ENCODE measurements at places on chromosomes 5 and 9.

DNA sequence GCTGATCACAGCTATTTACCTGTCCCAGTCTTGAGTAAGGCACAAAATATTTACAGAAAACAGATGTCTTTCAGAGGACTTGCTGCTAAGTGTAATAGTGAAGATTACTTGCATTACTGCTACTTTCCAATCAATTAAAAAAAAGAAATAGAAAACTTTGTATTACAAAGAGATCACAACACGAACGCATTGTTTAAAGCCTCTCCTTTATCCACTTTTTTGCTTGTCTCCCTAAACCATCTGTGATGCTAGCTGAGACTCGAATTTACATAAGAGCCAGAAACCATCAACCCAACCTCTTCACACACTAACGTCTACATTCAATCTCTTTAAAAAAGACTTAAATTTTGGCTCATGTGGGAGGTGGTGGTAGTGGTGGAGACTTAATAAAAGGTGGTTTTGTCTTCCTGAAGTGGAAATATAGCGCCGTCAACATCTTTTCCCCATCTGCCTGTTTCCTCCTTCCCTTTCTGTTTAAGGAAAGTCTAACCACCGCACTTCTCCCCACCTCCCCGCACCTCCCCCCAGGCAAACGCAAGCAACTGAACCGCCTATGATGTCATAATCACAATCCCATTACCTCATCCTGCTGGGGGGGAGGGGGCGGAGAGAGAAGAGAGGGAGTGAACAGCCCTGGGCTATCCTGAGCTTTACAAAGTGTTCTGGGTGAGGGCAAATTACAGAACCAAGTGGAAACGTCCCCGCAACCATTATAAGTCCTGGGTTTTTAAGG is 948 bp upstream of the FAM53C start:
- DNase-seq = peak; percentile 56

- peak; percentile 42 for DNase-seq
These were observed 35.7 kb upstream of the ADRB2 start for GRCh38 chr5:148790545-148791333.

DNA sequence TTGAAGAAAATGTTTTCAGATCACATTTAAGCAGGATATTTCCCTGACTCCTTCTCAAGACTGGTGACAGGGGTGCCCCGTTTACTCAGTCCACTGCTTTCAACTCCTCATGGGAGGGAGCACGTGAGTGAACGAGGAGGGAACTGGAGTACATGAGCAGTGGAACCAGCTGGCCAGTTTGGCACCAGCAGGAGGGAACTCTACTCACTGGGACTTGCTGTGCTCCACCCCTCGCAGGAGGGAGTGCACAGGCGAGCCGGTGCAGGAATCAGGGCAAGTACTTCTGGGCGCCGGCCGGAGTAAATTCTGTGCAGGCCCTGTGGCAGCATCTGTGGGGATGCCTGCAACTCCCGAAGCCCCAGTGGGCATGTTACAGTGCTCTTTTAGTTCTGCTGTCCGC is 1941.1 kb upstream of the C9orf72 start:
- no peak for DNase-seq

GRCh38 chr9:100641166-100641565 is 63.3 kb downstream of the CAVIN4 start:
- no peak for DNase-seq

GRCh38 chr9:129469988-129470316 is 150.9 kb downstream of the C9orf50 start:
- no peak for DNase-seq

DNA sequence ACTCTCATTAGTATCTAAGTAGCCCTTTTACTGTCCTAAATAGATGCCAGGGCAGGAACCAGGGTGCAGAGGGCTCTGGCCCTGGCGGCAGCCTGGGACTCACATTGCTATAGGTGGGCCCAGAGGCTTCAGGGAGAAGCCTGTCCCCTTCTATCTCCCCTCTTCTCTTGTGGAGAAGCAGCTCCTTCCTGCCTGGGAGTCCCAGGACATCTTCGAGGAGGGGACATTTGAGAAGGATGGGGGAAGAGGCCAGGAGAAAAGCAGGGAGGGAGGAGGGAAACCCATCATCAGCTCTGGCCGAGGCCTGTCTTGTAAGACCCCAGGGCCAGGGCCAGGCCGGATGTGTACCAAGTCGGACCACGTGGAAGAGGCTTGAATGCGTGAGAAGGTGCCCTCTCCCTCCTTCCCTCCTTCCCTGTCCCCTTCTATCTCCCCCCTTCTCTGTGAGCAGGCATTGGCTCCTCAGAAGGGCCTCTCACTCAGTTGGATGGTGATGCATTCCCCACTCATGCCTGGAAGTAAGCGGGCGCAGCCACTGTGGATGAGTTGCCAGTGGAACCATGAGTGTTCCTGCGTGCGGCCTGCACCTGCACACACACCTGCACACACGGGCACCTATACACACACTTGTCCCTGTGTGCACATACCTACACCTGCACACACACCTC is 20.7 kb upstream of the LPCAT1 start:
- no peak for DNase-seq

DNA sequence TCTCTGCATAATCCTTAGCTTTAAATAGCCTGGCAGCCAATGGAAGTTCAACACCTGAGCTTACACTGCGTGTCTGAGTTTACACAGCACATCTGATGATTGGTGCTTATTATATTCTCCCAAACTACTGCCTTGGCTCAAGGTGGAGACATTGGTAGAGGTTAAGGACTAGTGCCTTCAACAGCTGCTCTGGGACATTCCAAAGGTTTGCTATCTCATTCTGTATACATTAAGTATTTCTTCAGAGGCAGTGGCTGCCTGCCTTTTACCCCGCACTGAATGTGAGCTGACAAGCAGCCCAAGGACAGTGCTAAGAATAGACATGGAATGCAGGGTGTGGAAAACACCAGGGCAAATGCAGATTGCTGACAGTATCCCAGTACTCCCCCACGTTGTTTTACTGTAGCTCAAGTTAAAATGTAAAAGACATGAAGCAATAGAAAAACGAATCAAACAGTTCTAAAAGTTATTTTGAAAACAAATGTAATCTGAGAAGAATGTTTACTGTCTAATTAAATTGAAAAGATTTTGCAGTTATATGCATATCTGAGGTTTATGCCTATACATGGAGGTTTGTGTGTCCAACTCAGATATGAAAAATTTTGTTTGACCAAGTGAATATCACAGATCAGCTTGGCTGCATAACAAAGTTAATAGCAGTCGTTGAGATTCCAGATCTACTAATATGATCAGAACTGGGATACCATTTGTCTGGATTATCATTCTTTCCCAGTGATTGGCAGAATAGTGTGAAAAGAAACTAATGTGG is 1.8 kb downstream of the HSPB3 start:
- DNase-seq = no peak
